ENCODE measurements at places on chromosomes 7 and 10. TPM values are rescaled to one million over a fixed set of nuclear protein-coding genes. Genes with fewer than 3 reads are reported as not detected.

Gene TMEM213
- not detected for total RNA-seq

Gene SUN3
- not detected for total RNA-seq

Gene CYP26C1
- not detected for total RNA-seq

Gene BCAP29
- 46.5 TPM for total RNA-seq

Gene INPP5A
- 6.1 TPM for total RNA-seq

Gene VSTM2A
- not detected for total RNA-seq

Gene PDZD7
- total RNA-seq = 0.31 TPM

Gene KLF14
- not detected for total RNA-seq

Gene OPN4
- not detected for total RNA-seq

Gene KCNIP2
- total RNA-seq = 0.96 TPM

Gene OPN1SW
- total RNA-seq = not detected

DNA sequence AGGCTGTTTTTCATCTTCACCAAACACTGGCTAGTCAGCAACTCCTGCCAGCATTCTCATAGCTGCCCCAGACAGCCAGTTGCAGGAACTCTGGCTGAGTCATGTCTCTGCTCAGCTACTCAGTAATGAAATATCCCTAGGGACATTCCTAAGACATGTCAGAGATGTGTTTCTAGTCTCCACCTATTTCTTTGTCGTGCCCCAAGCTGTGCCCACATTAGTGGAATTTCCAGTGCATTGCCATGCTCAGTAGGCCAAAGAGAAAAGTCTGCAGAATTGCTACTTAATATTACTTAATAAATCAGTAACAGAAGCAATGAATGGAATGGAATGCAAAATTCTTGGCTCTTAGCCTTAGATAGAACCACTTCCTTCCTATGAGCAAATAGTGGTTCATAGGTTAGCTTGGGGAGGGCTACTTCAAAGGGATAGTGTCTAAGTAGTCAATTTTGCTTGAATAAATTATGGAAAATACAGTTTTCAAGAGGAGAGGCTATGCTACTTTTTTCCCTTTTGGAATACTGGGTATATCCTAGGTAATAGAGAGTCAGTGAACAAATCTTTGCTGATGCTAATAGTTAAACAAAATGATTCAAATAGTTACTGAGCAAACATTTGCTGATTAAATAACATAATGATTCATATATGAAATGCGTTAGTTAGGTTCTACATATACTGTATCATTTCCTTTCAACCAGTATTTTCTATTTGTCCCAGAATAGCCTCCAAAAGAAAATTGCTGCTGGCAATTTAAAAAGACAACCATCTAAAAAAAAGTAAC, 23.6 kb upstream of the SEMA3C start:
- H3K27me3 ChIP-seq = no peaks in the 10 kb centered on the region
- H3K27ac ChIP-seq = no peak overlapping the region
- H3K36me3 ChIP-seq = no peaks in the 10 kb centered on the region
- H3K4me3 ChIP-seq = no peak overlapping the region

DNA sequence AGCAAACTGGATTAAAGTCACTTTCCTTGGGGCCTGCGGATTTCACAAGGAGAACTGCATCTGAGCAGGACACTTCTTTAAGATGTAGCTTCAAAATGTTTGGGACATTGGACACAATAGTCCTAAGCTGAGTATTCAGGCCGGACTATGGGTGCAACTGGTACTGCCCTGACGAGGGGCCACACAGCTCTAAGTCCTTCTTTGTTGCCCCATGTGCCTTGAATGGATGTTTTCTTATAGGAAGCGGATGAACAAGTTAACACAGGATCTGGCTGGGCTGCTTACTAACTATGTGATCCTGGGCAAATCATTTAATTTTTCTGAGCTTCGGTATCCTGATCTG, 147.8 kb upstream of the KLF14 start:
- no peak for DNase-seq
- no peaks in the 10 kb centered on the region for H3K27me3 ChIP-seq
- no peak overlapping the region for H3K4me3 ChIP-seq
- no peak overlapping the region for H3K27ac ChIP-seq
- H3K36me3 ChIP-seq = peaks cover 42% of the 10 kb centered on the region
- peaks cover 9% of the 10 kb centered on the region for H3K4me1 ChIP-seq

GRCh38 chr7:20510573-20510900, 104.9 kb upstream of the ABCB5 start:
- no peak for DNase-seq
- H3K36me3 ChIP-seq = no peaks in the 10 kb centered on the region
- H3K4me1 ChIP-seq = no peaks in the 10 kb centered on the region
- H3K27ac ChIP-seq = no peak overlapping the region

GRCh38 chr7:94249631-94250030, 145.1 kb upstream of the COL1A2 start:
- H3K27me3 ChIP-seq = no peaks in the 10 kb centered on the region
- H3K27ac ChIP-seq = no peak overlapping the region
- no peak overlapping the region for H3K4me3 ChIP-seq

GRCh38 chr7:158404031-158404761, 183.4 kb downstream of the PTPRN2 start:
- no peaks in the 10 kb centered on the region for H3K4me1 ChIP-seq
- no peak overlapping the region for H3K27ac ChIP-seq
- DNase-seq = no peak
- H3K4me3 ChIP-seq = no peak overlapping the region
- H3K36me3 ChIP-seq = no peaks in the 10 kb centered on the region

- no peak for DNase-seq
- no peak overlapping the region for H3K4me3 ChIP-seq
- H3K27me3 ChIP-seq = no peaks in the 10 kb centered on the region
- H3K4me1 ChIP-seq = no peaks in the 10 kb centered on the region
- H3K27ac ChIP-seq = no peak overlapping the region
Observed at GRCh38 chr10:608331-609261, 80.9 kb downstream of the DIP2C start.

GRCh38 chr7:1020849-1021251, 23.5 kb upstream of the GPR146 start:
- no peaks in the 10 kb centered on the region for H3K4me1 ChIP-seq
- H3K36me3 ChIP-seq = no peaks in the 10 kb centered on the region
- H3K27me3 ChIP-seq = no peaks in the 10 kb centered on the region
- no peak overlapping the region for H3K27ac ChIP-seq
- H3K4me3 ChIP-seq = no peak overlapping the region

DNA sequence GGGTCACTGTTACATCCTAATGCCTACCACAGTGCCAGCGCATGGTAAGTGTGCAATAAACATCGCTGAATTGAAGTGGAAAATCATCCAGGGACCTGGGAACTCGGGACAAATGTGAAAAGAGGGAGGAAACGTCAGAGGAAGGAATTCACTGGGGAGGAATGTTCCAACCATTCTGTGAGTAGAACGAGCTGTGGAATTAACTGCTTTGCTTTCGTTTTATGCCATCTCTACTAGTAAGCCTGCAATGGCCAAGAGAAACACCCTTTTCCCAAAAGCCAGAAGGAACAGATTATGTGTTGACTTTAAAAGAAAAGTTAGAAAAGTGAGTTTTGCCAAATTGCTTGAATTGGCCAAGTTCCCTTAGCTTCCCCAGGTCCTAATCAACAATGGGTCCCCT, 1044.9 kb downstream of the TYW1 start:
- H3K4me3 ChIP-seq = no peak overlapping the region
- no peaks in the 10 kb centered on the region for H3K36me3 ChIP-seq
- no peak for DNase-seq
- H3K27ac ChIP-seq = no peak overlapping the region

DNA sequence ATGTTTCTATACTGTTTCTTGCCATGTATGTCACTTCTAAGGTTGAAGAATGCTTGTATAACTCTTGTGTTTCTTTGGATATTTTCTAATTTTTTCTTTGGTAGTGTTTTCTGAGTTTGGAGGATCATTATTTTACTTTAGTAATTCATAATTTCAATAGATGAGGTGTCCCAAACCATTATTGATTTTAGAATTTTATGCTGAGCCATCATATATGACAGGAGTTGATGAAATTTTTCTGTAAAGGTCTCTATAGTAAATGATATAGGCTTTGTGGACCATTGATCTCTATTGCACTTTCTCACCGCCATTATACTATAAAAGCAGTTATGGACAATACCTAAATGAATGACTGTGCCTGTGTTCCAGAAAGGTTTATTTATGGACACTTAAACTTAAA, 183.3 kb upstream of the PPP1R3A start:
- no peaks in the 10 kb centered on the region for H3K27me3 ChIP-seq
- DNase-seq = no peak
- H3K4me1 ChIP-seq = no peaks in the 10 kb centered on the region

DNA sequence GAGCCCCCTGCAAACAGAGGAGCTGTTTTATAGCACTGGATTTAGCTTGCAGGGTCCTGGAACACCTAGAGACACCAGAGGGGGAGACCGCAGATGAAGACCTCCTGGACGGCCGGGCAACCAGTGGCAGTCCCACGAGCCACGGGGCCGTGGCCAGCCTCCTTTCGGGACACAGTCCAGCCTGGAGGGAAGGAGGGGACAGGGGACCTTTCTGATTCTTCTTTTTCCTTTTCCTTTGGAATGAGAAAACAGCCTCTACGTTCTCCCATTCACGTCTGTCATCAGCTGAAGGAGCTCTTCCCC, 35.4 kb upstream of the FAM20C start:
- H3K27ac ChIP-seq = no peak overlapping the region
- no peaks in the 10 kb centered on the region for H3K4me1 ChIP-seq
- no peaks in the 10 kb centered on the region for H3K27me3 ChIP-seq
- no peaks in the 10 kb centered on the region for H3K36me3 ChIP-seq
- DNase-seq = no peak

DNA sequence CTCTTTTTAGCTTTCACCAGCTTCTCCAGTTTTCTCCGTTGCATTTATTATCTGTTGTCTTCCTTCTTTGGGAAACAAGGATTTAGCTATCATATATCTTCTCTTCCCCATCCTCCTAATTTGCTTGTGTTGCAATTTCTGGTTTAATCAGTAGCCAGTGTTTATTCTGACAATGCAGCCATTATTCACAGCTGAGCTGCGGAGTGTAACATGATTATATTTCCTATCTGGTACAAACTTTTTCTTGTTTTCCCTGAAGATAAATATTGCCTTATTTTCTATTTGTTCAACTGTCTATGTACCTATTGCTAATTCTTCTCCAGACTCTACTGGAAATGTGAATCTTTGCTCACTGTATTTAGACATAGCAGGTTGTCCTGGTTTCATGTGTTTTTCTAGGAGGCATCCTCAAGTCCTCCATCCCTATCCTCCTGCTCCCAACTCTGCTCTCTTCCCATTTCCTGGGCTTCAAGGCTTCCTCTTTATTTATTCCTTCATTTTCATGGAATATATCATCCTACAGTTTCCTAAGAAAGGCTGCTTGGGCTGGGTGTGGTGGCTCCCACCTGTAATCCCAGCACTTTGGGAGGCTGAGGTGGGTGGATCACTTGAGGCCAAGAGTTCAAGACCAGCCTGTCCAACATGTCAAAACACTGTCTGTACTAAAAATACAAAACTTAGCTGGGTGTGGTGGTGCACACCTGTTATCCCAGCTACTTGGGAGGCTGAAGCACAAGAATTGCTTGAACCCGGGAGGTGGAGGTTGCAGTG, 72.4 kb upstream of the KDM7A start:
- no peak overlapping the region for H3K27ac ChIP-seq
- H3K27me3 ChIP-seq = no peaks in the 10 kb centered on the region
- no peak overlapping the region for H3K4me3 ChIP-seq
- peaks cover 22% of the 10 kb centered on the region for H3K4me1 ChIP-seq

- no peak overlapping the region for H3K4me3 ChIP-seq
- no peaks in the 10 kb centered on the region for H3K27me3 ChIP-seq
- DNase-seq = no peak
Observed at GRCh38 chr10:115654961-115655360, 561.8 kb downstream of the ATRNL1 start.

- peaks cover 21% of the 10 kb centered on the region for H3K36me3 ChIP-seq
- H3K27me3 ChIP-seq = no peaks in the 10 kb centered on the region
- no peak for DNase-seq
- H3K4me3 ChIP-seq = no peak overlapping the region
- no peaks in the 10 kb centered on the region for H3K4me1 ChIP-seq
- H3K27ac ChIP-seq = no peak overlapping the region
Observed at GRCh38 chr7:92226981-92227380, 18.7 kb downstream of the KRIT1 start.

DNA sequence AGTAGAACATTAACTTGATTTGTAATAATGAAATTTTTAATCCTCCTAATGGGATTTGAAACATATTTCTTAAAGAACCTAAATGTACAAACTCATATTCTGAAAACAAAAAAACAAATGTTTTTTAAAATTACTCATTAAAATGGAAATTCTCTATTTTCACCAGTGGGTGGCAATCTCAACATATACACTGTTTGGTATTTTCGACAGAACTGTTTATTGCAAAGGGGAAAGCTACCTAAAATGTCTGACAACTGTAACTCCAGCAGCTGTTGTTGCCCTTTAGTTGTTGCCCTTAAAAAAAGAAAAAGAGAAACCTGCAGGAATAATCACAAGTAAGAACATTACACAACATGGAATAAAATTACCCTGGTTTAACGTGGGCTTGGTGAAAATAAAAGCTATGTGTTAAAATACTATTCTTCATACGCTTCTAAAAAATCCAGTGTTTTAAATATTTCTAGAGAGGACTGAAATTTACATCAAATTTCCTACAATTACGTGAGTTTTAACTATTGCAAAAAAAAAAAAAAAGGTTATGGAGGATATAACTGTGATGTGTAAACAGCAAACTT, 54.5 kb downstream of the COL1A2 start:
- no peak overlapping the region for H3K4me3 ChIP-seq
- no peak overlapping the region for H3K27ac ChIP-seq

DNA sequence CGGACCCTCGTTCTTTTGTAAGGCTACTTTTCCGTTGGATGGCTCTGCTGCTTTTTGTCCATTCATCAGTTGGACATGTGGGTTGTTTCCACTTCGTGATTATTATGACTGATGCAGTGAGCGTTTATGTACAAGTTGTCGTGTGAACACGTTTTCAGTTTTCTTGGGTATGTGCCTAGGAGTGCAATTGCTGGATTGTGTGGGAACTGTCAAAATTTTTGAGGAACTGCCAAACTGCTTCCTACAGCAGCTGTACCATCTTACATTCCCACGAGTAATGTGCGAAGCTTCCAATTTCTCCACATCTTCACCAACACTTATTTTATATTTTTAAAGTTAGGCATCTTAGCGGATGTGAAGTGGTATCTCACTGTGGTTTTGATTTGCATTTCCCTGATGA, 10.4 kb downstream of the FKBP6 start:
- no peaks in the 10 kb centered on the region for H3K27me3 ChIP-seq
- DNase-seq = no peak
- H3K27ac ChIP-seq = no peak overlapping the region
- no peaks in the 10 kb centered on the region for H3K4me1 ChIP-seq

DNA sequence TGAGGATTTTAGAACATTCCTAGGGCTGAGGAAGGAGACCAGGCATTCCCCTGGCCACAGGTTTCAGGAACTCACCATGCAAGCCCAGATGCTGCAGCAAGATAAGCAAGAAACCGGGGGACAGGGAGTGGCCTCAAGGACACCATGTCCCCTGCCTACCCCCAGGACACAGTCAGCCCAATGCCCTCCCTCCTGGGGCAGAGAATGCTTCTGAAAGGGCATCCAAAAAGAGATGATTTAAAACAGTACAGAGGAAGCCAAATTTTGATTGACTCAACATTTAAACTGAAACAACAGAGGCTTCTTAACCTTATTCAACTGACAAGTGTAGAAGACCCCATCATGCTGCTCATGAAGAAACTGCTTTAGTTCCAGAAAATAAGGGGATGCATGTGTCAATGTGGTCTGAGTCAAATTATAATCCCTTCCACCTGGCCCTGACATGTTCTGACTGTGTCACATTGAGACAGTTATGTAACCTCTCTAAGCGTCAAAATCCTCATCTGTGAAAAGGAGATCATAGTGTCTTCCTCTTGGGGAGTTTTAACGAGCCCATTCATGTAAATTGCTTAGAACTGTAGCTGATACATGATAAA, 60.0 kb downstream of the ICA1 start:
- no peaks in the 10 kb centered on the region for H3K27me3 ChIP-seq
- H3K36me3 ChIP-seq = no peaks in the 10 kb centered on the region
- DNase-seq = no peak

Measured in CD8-positive, alpha-beta memory T cell (primary cell).